ENCODE measurements at places on chromosomes 7 and 10.
A peak's percentile ranks its signal among the peaks of the same experiment; 100 is the strongest.

GRCh38 chr7:89927762-89928161 lies 226.5 kb upstream of the STEAP1 start:
- no peak for DNase-seq

GRCh38 chr7:8258166-8258565 lies 3.8 kb downstream of the ICA1 start:
- no peak for DNase-seq

DNA sequence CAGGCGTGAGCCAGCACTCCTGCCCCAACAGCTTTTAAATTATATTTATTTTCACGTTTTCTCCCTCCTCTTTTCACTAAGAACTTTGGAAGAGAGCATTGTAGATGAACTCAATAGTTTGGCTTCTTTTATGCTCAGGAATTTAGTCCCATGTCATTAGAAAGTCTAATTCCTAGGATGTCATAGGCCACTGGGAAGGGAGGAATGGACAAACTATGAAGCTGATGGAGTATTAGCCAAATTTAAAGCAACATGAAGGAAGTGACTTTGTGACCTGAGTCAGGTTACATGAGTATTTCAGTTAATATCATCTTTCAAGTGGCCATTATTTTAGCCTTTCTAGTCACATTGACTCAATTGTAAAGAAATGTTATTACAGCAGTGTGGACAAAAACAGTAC lies 18.0 kb upstream of the OPN4 start:
- DNase-seq, result no peak

- no peak for DNase-seq
Observed at GRCh38 chr7:86784765-86785164, 141.1 kb downstream of the GRM3 start.

DNA sequence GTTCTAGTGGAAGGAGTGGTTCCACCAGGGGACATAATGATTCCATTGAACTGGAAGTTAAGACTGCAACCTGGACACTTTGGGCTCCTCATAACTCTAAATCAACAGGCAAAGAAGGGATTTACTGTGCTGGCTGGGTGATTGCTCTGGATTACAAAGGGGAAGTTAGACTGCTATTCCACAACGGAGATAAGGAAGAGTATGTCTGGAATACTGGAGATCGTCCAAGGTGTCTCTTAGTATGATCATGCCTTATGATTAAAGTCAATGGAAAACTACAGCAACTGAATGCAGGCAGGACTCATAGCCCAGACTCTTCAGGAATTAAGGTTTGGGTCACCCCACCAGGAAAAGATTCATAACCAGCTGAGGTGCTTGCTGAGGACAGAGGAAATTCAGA lies 310.6 kb upstream of the MGMT start:
- no peak for DNase-seq

DNA sequence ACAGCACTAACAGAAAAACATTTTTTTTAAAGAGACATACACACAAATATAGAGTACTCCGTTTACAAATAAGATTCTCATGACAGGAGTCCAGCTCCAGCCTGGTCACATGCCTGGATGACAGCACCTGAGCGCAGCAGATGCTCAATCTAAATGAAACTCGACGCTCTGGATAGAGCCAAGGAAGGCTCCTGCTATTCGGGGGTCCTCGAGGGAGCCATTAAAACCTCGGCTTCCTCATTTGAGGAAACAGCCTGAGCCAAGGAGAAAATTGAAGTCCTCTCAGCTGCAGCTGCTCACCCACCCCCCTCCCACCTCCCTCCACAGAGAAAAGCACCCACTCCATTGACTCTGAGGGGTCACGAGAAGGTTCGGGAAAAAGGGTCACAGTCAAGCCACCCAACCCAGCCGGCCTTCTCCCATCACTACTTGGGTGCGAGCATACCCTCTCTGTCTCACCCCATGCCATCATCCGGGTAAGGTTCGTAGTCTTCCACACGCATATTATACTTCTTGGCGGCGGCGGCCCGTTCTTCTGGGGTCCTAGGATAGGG lies 673 bp downstream of the NDUFB8 start:
- DNase-seq, result no peak

- DNase-seq, result no peak
Observed at GRCh38 chr7:21184942-21185652, 242.8 kb upstream of the SP4 start.

DNA sequence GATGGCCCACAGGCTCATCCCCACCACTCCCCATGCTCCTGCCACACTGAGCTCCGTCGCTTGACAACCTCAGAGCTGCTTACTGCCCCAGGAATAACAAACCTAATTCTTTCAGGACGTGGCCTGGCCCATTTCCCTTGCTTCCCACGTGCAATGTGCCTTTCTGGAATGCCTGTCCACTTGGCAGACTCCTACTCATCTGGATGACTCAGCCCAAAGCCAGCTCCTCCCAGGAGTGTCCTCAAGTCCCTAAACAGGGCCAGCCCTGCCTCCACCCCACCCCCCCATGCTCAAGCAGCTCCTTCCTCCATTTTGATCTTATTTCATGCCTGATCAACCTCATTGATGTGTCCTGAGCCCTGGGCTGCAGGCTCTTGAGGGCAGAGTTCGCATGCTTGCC lies 164.9 kb upstream of the RNF32 start:
- DNase-seq, result no peak

DNA sequence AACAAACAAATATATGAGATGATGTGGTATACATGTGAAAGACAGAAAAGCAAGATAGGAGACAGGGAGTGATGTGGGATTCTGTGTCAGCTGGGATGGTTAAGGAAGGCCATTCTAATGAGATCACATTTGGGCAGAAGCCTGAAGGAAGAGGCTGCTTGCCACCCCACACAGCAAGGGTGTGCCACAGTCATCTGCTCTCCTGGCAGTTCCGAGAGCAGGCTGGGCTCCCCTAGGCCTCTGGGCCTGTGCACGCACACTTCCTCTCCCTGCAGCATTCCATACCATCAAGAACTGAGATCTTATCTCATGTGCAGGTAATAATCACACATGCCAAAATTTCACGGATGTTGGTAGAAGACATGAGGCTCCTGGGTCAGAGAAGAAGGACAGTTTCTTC lies 43.1 kb downstream of the SYPL1 start:
- no peak for DNase-seq

DNA sequence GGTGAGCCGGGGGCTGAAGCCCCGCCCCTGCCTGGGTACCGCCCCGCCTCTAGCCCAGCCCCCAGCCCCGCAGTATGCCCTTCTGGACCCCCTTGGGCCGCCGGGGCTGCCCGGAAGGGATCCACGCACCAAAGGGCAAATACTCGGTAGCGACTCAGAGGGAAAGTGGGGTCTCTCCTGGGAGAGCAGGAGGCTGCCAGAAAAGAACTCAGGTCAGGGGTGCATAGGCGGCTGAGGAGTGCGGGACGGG lies 796 bp downstream of the FBXL15 start:
- DNase-seq, result no peak

- DNase-seq, result no peak
Observed at GRCh38 chr7:144622745-144623144, 213.1 kb downstream of the TPK1 start.

GRCh38 chr7:12648704-12649261 lies 38.6 kb upstream of the ARL4A start:
- DNase-seq, result no peak

GRCh38 chr7:31120800-31121513 lies 68.8 kb downstream of the ADCYAP1R1 start:
- no peak for DNase-seq

DNA sequence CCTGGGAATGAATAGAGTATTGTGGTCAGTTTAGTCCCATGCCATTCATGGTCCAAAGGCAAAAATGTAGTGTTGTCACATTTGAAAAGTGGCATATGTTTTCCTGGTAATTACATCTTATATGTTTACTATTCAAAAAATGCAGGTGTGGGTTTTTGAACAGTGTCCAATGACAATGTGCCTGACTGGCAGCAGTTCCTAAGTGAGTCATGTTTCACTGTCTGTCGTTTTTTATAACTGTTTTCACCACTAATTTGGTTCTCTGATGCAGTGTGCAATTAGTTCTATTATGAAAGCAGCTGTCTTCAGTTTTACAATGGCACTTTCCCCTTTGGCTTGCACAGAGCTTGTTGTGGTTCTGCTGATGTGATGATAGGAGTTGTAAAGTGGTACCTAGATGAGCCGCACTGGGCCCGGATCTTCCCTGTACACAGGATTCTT lies 162.3 kb downstream of the SEM1 start:
- DNase-seq, result no peak

DNA sequence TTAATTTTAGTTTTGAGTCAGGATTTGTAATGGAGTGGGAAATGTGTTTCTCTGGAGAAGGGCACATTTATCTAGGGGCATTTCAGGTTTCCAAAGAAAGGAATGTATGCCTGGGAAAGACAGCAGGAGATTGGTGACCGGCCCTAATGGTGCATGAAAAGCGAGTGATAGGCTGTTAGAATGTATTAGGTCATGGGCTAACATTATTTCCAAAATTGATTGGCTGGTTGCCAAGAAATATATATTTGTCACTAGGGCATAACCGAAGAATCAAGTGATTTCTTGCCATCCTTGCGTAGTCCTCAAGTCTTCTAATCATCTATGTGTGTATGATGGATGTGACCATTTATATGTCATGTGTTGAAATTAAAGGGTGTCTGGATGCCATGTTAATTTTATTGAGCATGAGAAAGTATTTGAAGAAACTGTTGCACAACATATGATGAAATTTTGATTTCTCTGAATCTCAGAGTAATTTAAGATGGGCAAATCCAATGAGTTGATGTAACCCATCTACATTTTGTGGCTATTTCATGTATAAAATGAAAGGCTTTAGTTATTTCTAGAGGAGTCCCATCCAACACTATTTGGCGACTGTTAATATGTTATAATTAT lies 248.4 kb downstream of the BMPER start:
- no peak for DNase-seq

DNA sequence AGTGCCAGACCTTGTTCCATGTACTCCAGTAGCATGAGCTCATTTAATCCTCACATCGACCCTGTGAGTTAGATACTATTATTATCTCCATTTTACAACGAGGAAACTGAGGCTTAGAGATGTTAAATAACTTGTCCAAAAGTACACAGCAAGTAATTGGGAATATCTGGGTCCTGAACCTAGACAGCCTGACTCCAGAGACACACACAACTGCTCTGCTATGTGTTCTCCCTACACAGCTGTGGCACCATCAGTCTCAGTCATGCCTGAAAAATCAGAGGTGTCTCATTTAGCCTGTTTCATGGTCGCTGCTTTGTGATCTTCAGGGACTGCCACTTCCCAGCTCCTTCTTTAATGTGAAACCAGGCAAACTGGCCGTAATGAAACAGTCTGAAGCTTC lies 56.5 kb downstream of the COL1A2 start:
- DNase-seq, result no peak

GRCh38 chr10:29481906-29482440 lies 152.8 kb downstream of the SVIL start:
- DNase-seq, result no peak

- peak; percentile 69 for DNase-seq
Observed at GRCh38 chr7:101602484-101603241, 26.4 kb downstream of the MYL10 start.

All from activated CD4-positive, alpha-beta T cell treated with anti-CD3 and anti-CD28 coated beads, Interleukin-2, amount 50 U/mL, for 1 hour (primary cell).